Large intestine (tissue), 12 donors: ENCODE measurements at places on chromosomes 1 and 21. TPM values are rescaled to one million over a fixed set of nuclear protein-coding genes. Genes with fewer than 3 reads are reported as not detected.
A peak's percentile ranks its signal among the peaks of the same experiment; 100 is the strongest.

- DNase-seq = peak; percentile 75
Measured at GRCh38 chr1:244628789-244629188, 24.1 kb upstream of the DESI2 start.

GRCh38 chr1:19802269-19802668 is 2.6 kb upstream of the TMCO4 start:
- DNase-seq = no peak

DNA sequence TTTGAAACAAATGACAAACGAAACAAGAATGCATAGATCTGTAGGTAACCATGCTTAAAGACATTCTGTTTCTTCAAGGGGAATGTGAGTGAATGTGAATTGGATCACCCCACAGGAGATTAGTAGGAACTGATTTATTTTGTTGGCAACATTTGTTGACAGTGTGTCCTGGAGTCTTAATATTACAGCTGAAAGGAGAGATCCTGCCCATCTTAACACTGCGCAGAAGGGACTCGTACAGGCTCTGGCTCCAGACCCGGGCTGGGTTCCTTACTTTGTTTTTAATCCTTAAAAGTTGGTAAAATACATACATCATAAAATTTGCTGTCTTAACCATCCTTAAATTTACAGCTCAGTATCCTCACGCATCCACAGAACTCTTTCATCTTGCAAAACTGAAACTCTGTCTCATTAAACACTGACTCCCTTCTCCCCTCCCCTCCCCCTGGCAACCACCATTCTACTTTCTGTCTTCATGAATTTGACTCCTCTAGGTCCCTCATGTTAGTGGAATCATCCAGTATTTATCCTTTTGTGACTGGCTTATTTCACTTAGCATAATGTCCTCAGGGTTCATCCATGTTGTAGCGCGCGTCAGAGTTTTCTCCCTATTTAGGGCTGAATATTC is 74.1 kb downstream of the GALNT2 start:
- no peak for DNase-seq

Gene SLAMF6
- 1.6 TPM for polyA plus RNA-seq

Gene SLAMF7
- 5.8 TPM for polyA plus RNA-seq

Gene CR1
- 0.66 TPM for polyA plus RNA-seq

Gene SFPQ
- polyA plus RNA-seq = 433 TPM

Gene RNASEL
- polyA plus RNA-seq = 16.8 TPM

DNA sequence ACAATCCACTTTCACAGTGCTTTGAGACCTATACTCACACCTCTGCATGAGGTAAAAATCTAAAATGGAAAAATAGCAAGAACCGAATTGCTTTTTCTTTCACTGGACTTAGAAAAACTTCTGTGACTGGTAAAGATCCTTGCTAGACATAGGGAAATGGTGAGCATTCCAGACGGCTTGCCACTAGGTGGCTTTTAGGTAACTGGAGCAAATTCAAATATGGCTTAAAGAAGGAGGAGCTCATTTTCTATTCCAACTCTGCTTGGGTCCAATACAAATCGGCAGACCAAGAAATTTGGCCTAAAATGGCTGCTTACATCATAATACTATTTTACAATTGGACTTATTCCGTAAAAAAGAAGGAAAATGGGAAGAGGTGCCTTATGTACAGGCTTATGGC is 977.9 kb downstream of the ADGRL2 start:
- DNase-seq = no peak

Gene GJA4
- polyA plus RNA-seq = 15.0 TPM

Gene SDC3
- 51.8 TPM for polyA plus RNA-seq

DNA sequence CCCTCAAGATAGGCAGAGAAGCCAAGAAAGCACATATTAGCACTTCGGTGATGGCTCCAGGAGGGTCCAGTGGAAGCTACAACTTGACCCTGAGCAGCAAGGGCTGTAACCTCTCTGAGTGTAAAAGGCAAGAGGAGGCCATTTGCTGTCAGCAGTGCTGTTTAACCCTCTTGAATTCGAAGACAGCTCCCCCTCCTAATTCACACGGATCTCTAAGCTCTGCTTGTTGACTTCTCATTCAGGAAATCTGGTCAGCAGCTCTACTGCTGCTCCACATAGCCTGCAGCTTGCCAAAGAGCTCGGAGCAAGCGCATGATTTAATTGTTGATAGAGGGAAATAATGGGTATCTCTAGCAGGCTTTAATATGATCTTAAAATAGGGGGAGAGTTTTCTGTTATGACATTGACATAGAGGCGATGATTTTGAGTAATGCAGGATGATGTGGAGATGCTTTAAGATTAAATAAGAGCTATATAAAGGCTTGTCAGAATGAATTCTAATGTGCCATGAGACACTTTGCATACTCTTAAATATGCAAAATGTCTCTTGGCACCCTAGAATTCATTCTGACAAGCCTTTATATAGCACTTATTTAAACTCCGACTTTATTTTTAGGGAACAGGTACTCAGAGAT is 79.4 kb upstream of the USH2A start:
- no peak for DNase-seq

Gene AMPD1
- polyA plus RNA-seq = 0.13 TPM

DNA sequence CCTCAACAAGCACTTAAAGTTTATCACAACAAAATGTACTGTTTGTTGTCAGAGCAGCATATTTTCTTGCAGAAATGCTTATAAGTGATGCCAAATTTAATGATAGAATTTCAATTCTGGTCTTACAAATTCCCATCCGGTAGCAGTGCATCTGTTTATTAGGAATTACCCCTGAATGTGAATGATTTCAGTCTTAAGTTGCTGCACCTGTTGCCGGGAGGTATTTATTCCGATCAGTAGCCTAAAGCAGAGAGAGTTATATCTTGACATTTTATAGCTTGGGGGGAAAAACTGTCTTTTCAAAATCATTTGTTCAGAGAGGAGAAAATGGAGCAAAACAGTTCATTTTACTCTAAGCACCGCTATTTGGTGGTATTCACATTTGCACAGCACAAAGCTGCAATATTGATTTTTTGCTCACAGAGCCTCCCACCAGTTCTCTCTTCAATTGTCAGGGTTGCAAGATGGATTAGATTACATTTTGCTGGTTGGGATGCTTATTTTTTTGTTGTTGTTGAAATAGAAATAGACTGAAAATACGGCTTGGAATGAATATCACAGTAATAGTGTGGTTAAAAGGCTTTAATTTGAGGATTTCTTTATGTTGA is 98.6 kb downstream of the ADGRL2 start:
- no peak for DNase-seq

GRCh38 chr1:100065969-100066227 is 66.8 kb downstream of the SASS6 start:
- no peak for DNase-seq
